ENCODE measurements at places on chromosomes 13 and 19.

- no peak for DNase-seq
These were observed 94.7 kb downstream of the RGCC start for GRCh38 chr13:41552031-41552430.

DNA sequence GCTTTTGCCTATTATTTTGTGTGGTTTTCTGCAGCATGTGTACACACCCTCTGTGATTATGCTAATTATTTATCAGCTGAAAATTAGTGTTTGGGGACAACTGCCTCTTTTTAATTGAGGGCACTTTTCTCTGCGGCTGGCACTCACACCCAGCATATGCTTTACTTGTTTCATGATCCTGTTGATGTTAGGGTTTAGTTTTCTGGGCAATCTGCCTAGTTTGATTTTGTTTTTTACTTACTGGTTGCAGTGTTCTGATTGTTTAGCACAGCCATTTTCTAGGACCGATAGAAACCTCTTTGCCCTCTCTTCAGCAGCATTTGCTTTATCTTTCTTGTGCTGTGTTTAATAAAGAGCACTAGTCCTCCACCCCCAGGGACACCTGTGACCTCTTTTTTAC, 161.6 kb downstream of the PAN3 start:
- DNase-seq, result no peak

DNA sequence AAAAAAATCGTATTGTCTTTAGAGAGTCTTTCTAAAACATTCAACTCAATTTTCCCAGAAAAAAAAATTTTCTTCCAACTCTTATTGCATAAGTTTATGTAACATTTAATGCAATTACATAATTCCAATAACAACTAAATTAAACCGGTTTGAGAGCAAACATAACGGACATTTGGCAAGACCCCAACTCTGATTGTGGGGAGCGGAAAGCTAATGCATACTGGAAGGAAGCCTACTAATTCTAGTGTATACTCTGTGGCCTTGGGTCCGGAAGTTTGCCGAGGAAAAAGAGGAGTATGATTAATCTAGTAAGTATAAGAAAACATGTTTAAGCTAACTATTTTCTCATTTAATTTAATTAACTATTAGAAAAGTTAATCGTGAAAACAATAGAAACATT, 21.3 kb upstream of the MIR17HG start:
- DNase-seq, result no peak

GRCh38 chr13:47454986-47455385, 546.1 kb downstream of the SUCLA2 start:
- DNase-seq, result no peak

GRCh38 chr13:33411312-33411711, 125.8 kb upstream of the STARD13 start:
- no peak for DNase-seq

DNA sequence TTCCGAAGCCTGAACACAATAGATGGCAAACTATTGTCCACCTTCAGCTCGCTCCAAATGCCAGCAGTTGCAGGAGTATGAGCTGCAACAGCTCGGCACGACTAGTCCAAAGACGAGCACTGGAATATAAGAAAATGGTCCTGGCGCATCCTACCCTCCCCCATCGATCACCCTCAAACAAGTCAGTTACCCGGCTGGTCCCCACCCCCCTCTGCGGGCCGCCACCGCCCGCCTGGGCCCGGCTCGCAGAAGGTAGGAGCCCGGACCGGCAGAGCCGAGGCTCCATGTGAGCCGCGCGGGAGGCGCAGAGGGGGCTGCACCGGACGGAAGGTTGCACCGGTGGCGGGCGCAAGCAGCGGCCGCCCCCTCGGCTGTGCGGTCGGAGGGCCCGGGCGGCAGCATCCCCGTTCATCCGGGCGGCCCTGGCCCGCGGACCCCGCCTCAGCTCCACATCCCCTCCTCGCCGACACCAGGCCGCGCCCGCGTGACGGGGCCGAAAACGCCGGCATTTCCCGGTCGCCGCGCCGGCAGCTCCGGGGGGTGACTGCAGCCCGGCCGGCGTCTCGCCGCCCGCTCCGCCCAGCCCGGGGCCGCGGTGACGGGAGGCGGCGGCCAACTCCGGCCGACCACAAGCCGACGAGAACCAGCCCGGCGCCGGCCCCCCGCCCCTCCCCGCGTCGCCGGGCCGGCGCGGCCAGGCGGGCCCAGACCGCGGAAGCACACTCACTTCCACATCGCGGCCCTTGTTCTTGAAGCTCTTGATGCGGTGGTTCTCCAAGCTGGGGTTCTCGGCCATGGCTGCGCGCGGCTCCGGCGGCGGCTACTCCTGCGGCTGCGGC, 552 bp downstream of the KPNA3 start:
- DNase-seq, result peak; percentile 23

GRCh38 chr13:25157681-25158080, 14.4 kb downstream of the AMER2 start:
- no peak for DNase-seq

DNA sequence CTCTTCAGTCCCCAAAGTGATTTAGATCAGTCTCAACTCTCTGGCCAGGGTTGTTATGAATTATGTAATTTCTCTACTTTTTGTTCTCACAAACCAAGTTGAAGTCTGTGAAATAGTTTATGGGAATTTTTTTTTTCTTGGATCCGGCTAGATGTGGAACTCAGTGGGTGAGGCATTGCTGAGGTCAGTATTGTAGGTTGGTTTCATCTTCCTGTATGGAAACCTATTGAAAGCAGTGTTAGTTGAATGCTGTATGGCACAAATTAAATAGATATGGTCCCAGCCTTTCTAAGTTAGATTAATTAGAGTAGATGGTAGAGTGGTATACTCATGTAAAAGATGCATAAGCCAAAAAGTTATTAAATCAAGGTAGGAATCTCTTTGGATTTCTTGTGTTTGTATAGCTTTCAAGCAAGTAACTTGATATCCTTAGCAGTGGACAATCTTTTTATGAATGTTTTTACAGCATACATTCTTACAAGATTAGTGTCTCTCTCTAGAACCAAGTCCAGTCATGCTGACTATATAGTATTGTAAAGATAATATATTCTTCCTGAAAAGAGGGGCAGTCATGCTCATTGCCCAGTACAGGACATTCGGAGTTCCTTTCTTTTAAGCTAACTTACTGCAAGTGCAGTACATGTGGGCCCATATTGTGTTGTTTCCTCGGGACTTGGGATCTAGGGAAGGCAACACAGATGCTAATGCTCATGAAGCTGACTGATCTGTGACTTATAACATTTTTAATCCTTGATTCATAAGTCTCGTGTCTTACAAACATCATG, 2541.1 kb downstream of the PCDH9 start:
- DNase-seq, result no peak

DNA sequence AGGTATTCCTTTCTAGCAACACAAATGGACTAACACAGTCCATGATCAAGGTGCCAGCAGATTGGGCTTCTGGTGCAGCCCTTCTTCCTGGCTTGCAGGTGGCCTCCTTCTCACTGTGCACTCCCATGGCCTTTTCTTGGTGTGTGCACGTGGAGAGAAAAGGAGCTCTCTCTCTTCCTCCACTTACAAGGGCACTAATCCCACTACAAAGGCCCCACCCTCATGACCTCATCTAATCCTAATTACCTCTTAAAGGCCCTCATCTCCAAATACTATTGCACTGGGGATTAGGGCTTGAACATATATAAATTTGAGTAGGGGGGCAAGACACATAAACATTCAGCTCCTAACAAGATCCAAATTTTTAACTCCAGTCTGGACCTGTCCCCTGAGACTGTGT, 19.7 kb upstream of the FARP1 start:
- DNase-seq, result no peak

DNA sequence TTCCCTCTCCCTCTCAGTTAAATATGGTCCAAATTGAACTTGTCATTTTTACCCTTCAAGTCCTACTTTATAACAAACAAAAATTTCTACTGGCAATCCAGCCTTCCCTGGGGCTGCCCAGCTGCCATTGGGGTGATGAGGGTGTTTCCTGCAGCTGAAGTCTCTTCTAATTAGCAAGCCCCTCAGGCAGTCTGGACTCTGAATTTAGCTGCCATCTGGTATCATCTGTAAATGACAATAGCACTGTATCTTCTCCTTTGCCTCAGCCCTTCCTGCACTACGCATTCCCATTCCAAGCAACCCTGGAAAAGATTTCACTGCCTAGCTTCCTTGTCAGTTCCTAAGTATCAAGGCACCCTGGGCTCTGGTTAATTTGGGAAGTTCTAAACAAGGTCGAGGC, 331.1 kb upstream of the KLF12 start:
- no peak for DNase-seq

DNA sequence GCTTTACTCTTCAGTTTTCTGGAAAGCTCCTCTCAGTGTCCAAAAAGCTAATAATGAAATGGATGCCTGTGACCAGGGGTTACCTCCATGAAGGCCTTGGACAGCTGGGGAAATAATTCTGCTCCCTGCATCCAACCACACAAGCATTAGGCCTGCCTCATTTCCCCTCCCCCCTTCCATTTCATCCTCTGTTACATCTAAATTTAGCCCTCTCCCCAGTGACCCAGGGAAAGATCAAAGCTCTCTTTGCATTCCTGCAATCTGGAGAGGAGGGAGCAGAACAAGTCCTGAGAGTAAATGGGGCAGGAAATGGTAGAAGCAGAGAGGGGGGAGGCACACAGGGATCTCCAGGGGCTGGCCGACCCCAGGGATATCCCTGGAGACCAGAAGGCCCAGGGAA, 452.7 kb downstream of the TSHZ3 start:
- peak; percentile 15 for DNase-seq

- DNase-seq, result no peak
These were observed 24.9 kb upstream of the WDR18 start for GRCh38 chr19:958967-959855.

- DNase-seq, result no peak
These were observed 13.8 kb downstream of the C1QTNF9 start for GRCh38 chr13:24323036-24323738.

- peak; percentile 92 for DNase-seq
These were observed 2.8 kb downstream of the DMPK start for GRCh38 chr19:45779231-45780145.

DNA sequence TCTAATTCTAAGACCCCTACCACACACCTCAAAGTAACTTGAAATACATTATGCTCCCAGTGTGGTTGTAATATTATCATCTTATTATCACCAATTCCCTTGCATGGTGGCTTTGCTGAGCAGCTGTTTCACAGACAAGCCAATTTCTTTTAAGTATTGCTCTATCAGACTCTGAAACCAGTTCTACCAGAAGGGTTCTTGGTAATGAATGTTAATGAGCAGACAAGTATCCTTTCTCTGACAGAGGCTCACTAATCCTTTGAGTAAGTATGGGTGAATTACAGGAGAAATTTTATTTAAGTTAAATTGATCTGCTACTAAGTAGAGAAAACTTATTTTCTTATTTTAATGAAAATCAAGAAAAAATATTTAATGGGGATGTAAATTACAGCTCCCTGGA, 326.0 kb downstream of the GPC6 start:
- DNase-seq, result peak; percentile 73

DNA sequence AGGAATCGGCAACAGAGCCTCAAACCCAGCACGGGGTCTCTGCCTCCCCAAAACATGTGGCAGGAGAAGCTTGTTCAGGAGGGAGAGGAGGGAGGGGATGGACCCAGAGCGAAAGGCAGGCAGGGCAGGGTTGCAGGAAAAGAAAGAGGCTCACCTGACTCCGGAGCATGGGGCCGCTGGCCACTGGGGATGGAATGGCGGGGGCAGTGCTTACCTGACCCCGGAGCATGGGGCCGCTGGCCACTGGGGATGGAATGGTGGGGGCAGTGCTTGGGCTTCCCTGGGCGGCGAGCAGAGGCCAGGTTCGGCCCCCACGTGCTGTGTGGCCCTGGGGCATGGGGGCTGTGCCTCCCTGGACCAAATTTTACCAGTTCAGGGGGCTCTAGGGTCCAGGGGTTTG, 13.3 kb upstream of the CELF5 start:
- DNase-seq, result no peak

- no peak for DNase-seq
These were observed 52.0 kb upstream of the GAS6 start for GRCh38 chr13:113915786-113916329.

DNA sequence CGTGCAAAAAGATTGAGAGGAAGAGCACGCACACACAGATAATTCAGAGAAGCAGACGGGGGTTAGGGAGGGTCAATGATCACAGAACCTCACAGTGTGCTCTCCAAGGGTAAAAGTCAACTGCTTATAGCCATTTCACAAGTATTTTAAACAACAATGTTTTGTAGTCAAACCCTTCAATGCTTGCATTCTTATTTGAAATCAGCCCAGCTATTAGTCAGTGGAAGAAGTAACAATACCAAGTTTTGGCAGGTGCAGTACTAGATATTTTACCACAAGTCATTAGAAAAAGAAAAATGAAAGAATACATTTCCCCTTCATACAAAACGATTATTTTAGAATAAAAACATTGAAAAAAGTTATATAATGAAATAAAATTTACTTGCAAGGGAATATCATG, 2.6 kb downstream of the CSNK1A1L start:
- no peak for DNase-seq

GRCh38 chr19:18999016-18999758, 34.1 kb downstream of the SUGP2 start:
- no peak for DNase-seq

DNA sequence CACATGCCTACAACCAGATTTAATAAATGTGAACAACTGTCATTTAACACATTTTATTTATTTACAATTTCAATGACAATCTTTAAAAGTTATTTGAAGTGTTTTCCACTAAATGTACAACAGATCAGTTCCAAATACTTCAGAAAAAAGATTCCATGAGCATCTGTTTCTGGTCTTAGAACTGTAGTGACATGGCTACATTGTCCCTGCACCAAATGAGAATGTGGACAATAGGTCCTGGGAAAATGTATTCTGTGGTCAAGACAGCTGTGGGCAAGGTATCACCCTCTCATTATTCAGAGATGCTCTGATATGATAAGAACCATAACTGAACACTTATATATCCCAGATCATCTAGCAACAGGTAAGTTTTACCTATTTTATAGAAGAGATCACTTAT, 43.7 kb downstream of the ELF1 start:
- DNase-seq, result no peak

- no peak for DNase-seq
These were observed 3.1 kb upstream of the TMEM86B start for GRCh38 chr19:55231391-55232285.

DNA sequence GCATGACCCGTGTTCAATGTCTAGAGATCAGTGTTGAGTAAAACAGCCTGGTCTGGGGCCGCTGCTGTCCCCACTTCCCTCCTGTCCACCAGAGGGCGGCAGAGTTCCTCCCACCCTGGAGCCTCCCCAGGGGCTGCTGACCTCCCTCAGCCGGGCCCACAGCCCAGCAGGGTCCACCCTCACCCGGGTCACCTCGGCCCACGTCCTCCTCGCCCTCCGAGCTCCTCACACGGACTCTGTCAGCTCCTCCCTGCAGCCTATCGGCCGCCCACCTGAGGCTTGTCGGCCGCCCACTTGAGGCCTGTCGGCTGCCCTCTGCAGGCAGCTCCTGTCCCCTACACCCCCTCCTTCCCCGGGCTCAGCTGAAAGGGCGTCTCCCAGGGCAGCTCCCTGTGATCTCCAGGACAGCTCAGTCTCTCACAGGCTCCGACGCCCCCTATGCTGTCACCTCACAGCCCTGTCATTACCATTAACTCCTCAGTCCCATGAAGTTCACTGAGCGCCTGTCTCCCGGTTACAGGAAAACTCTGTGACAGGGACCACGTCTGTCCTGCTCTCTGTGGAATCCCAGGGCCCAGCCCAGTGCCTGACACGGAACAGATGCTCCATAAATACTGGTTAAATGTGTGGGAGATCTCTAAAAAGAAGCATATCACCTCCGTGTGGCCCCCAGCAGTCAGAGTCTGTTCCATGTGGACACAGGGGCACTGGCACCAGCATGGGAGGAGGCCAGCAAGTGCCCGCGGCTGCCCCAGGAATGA, 1.5 kb upstream of the CEACAM5 start:
- peak; percentile 86 for DNase-seq
